ENCODE measurements at places on chromosomes 11 and 22.

DNA sequence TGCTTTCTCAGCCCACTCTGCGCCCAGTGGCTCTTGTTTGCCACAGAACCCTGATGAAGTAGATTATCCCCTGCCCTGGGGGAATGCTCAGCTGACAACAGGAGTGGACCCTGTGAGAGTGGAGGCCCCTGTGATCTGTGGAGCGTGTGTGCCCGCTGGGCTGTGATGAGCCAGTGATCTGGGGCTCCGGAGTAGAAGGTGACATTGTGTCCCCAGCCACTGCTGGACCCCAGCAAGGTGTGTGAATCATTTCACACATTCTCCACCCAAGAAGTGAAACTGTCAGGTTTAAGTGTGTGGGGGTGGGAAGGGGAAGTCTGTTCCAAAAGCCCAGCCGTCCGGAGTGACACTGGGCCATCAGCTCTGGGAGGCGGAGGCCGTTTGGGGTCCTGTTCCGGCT lies 33.1 kb upstream of the GRAMD4 start:
- DNase-seq = no peak

- DNase-seq = no peak
Observed at GRCh38 chr22:48397531-48398180, 1430.0 kb downstream of the BRD1 start.

DNA sequence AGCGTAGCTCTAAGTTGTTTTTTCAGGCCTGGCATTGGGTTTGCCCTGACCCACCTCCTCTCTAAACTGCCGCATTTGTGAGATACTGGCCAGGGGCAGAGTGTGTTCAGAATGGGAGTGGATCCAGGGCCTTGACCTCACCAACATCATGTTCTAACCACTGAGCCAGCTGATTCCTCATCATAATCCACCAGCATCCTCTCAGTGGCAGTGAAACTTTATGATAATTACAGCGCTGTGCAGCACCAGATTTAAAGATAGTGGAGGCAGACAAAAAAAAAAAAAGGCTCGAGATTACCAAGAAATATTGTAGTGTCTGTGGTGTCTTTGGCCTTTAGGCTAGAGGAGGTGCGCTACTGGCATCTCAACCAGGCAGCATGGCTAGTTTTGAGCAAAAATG lies 53.0 kb downstream of the KREMEN1 start:
- DNase-seq = no peak

GRCh38 chr11:120759046-120759445 lies 247.5 kb downstream of the GRIK4 start:
- no peak for DNase-seq
